ENCODE measurements at places on chromosomes 2 and 18.

DNA sequence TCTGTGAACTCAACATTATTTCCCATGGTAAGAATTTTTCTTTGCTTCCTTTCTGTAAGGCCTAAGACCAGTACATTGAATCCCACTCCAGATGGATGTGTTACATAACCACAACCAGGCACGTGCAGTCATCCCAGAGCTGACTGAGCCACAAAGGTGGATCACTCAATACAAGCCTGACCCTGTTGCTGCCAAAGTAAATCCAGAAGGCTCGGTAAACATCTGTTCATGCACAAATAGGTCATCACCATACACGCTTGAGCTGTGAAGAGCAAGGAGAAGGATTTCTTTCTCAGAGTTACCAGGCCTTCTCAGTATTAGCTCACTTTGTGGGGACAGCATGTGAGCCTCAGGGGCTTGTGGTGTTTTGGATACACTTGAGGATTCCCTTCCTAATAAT lies 791.4 kb upstream of the FANCL start:
- ATAC-seq, result no peak

- ATAC-seq, result no peak
Measured at GRCh38 chr2:168470320-168471162, 14.5 kb downstream of the CERS6 start.

- no peak for ATAC-seq
Measured at GRCh38 chr18:46877329-46877987, 39.8 kb downstream of the PIAS2 start.

- ATAC-seq, result no peak
Measured at GRCh38 chr2:62663920-62664795, 41.4 kb upstream of the EHBP1 start.

DNA sequence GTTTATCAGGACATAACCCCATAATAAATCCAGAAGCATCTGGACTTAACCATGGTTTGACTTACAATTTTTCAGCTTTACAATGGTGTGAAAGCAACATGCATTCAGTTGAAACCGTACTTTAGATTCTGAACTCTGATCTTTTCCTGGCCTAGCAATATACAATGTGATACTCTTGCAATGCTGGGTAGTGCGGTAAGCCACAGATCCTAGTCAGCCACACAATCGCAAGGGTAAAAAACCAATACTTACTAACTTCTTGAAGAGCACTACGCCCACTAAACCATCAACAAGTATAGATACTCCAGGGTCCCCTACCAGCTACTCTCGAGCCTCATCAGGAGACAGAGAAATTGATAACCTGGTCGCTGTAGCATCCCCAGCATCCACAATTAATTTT lies 71.0 kb upstream of the CCDC150 start:
- ATAC-seq, result no peak

DNA sequence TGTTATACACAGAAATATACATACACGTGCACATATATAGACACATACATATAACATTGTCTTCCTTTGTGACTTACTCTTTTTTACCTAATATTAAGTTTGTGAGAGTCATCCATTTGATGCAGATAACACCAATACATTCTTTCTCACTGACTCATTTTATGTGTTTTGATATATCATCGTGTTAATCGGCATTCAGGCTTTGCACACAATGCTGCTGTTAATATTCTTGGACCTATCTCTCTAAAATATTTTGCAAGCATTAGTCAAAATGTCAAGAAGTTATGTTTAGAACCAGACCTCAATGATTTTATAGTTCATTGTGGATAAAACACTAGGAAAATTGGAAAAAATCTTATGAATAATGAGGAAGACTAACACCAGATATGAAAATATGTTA lies 441.1 kb downstream of the LRATD1 start:
- ATAC-seq, result no peak

- no peak for ATAC-seq
Measured at GRCh38 chr2:241649404-241649803, 11.9 kb downstream of the ATG4B start.

- ATAC-seq, result no peak
Measured at GRCh38 chr2:212327171-212327809, 211.3 kb downstream of the ERBB4 start.

DNA sequence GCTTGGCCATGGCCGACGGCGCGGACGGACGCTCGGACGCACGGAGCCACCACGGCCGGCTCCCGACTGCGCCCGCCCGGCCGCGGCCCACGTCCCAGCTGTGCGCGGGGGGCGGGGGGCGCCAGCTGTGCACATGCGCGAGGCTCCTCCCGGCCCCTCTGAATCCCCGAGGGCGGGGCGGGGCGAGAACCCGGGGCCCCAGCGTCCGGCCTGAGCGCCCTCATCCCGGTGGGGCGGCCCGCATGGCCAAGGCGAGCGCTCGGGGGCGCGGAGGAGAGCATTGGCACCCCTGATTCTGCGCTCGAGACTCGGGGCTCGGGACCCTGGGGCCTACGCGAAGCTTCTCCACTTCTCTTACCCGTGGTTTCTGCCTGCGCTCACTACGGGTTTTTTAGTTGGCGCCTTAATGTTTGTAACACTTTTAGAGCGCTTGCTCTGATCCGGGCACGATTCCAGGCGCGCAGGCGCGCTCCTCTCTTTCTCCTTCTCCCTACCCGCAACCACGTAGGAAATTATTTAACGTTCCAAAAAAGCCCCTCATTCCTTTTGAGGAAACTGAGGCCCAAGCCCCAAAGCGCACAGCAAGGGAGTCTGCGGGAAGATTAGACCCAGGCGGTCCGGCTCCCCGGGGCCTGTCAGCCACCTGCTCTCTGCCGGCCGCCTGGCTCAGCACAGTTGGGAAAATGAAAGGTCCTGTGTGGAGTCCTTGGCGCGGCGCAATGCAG lies at the start of gene PXDN:
TSS of gene PXDN (minus strand) at position 70 of the 725 bp plus-strand sequence. CDS start at position 10, 60 bp downstream.
- ATAC-seq, result no peak

GRCh38 chr2:67952066-67952465 lies 110.7 kb downstream of the C1D start:
- ATAC-seq, result no peak

DNA sequence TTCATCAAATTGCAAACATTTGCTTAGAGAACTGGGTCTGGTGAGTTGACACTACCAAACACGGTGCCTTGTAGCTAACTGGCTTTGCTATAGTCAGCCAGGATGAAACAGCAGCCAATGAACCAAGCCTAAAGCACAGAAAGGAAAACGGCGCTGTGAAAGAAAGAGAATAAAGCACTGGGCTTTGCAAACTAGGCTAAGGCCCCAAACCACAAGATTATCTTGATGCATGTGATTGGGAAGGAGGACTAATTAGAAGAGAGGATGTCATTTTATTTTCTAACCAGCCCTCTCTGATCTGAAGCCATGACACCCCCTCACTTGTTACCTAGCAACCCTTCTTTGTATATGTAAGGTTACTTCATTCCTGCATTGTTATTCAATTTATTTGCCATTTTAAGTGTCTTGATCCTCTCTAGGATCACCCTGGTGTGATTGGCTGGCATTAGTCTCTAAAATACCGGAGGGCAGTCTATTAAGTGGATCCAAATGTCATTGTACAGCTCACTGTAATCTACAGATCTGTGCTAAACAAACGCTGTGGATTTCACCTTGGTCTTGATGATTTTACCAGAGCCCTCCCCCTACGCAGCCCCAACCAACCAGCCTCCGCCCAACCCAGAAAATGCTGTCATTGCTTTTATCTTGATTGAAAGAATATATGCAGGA lies 395.4 kb upstream of the ACVR2A start:
- peak; percentile 65 for ATAC-seq

GRCh38 chr2:64477979-64478378 lies 24.0 kb downstream of the LGALSL start:
- ATAC-seq, result no peak

DNA sequence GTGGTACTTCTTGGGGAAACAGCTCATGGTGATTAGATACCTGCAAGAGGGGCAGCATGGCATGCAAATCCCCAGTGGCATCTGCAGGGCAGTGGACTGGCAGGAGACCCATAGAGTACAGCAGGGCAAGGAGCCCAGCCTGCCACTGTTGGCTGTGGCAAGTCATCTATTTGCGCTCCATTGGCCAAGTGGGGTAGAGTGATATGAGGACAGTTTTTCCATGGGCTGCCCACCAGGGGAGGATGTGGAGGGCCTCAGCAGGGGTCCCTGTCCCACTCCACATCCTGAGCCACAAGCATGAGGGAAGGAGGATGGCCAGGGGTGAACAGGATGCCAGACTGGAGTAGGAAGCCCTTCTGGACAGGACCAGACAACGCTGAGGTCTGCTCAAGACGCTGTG lies 50.9 kb upstream of the OTOF start:
- ATAC-seq, result no peak

- no peak for ATAC-seq
Measured at GRCh38 chr2:69890881-69891280, 2.9 kb upstream of the SNRNP27 start.

DNA sequence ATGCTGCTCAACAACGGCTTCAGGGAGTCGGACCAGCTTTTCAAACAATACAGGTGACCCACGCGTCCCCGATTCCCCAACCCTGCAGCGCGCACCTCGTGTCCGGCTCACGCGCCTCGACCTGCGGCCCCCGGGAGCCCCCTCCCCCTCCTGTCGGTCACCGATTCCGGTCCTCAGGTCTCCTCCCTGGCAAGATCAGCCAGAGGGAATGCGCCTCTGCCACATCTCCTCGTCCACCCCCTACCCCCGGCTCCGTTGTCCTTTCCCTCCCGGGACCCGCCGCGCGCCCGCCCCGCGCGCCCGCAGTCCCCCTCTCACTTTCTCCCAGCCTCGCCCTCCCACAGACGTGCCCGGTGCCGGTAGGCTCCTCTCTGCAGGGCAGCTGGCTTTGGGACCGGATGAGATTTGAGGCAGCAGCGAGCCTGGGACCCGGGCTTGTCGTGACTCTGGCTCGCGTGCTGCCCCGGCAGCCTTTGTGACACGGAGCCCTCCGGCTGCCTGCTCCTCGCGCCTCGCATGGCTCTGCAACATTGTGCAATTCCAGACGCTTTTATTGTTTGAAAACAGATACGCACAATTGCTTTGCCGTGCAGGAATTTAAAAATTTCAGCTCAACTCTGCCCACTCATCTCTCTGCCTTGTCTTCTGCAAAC lies 558 bp downstream of the TTC39C start:
- peak; percentile 5 for ATAC-seq

DNA sequence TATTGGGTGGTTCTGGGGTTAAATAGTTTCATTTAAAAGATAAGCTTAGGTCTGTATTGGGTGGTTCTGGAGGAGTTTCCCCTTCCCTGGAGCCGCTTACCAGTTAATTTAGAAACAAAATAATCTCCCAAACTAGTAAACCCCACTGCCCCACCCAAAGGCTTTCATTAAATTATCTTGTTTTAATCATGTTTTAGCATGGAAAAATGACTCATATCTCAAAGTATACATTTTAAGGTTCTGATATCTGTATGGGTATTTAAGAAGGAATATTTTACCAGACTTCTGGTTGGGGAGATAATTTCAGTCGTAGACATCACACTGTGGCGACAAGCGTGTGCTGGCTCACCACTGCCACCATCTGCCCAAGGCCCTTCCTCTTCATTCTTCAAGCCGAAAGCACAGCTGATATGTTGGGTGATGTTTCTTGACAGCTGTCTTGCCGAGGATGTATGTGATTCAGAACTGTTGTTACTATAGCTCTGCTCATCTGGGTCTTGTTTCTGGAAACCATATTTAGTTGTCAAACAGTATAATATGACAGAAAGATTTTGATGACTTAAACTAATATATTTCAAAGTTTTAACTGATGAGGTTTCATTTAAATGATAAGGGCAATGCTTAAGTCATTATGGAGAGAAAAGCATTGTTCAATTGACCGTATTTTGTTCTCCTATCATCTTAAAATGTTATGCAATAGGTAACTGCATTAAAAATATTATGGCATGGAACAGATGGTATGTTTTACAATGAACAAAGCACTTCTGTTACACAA lies 5.1 kb downstream of the FIGLA start:
- ATAC-seq, result peak; percentile 58

DNA sequence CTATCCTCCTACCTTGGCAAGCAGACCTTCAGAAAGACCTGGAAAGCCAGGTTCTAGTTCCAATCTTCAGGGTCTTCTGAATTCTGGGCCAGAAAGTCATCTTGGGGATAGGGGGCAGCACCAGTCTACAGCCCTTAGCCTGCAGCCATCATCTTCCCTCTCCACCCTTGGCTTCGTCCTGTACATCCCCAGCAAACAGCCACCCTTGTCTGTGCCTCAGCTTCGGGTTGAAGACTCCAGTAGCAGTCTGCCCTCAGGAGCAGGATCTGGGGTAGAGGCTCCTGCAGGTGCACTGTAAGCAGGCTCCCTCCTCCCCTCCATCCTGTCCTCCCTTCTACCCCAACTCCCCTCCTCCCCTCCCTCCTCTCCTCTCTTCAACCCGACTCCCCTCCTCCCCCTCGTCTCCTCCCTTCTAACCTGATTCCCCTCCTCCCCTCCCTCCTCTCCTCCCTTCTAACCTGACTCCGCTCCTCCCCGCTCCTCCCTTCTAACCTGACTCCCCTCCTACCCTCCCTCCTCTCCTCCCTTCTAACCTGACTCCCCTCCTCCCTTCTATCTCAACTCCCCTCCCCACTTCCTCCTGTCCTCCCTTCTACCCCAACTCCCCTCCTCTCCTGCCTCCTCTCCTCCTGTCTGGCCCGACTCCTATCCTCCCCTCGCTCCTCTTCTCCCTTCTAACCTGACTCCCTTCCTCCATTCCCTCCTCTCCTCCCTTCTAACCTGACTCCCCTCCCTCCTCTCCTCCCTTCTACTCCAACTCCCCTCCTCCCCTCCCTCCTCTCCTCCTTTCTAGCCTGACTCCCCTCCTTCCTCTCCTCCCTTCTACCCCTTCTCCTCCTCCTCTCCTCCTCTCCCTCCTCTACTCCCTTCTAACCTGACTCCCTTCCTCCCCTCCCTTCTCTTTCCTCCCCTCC lies 90.1 kb upstream of the SMAD2 start:
- no peak for ATAC-seq

GRCh38 chr2:222916229-222917197 lies 55.7 kb downstream of the ACSL3 start:
- no peak for ATAC-seq

DNA sequence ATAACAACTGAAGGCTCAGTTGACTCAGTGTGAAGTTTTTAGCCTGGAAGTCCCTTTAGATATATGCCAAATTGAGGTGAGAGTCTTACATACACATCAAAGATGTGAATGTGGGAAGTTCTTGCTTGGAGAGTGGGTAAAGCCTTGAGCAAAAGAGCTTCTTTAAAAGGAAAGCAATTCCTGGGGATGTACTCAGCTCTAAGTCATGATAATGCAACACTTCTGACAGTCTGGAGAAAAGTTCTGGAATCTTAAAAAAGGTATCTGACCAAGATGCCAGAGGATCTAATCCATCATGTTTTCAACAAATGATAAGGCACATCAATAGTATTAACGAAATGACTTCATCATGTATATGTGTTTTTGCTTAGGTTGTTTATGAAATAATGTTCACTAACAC lies 351.2 kb downstream of the CDH19 start:
- ATAC-seq, result no peak

GRCh38 chr2:231138699-231139098 lies 13.9 kb upstream of the HTR2B start:
- no peak for ATAC-seq

DNA sequence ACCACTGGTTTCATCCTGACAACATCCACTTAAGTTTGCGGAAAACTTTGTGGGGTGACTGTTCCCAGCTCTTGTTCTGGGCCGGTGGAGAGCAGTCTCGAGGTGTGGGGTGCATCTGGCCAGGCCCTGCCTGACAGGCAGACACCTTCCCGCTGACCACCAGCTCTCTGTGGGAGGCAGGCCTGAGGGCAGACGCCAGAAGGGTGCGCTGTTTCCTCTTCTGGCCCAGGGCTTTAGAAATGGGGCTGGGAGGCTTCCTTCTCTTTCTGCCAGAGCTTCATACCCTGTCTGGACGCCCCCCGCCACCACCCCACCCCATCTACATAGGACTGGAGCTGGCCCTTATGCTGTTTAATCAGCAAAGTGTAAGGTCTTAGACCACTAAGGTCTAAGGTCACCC lies 263.8 kb downstream of the LOXHD1 start:
- no peak for ATAC-seq

- no peak for ATAC-seq
Measured at GRCh38 chr2:54639609-54640008, 83.9 kb upstream of the EML6 start.

Data from activated CD4-positive, CD25-positive, alpha-beta regulatory T cell treated with anti-CD3 and anti-CD28 coated beads, Interleukin-2, amount 50 U/mL, for 24 hours (primary cell).